ENCODE measurements at places on chromosomes 13 and 19. TPM values are rescaled to one million over a fixed set of nuclear protein-coding genes. Genes with fewer than 3 reads are reported as not detected.
A peak's percentile ranks its signal among the peaks of the same experiment; 100 is the strongest.

- no peak for DNase-seq
Observed at GRCh38 chr13:47114030-47114429, 217.2 kb upstream of the HTR2A start.

DNA sequence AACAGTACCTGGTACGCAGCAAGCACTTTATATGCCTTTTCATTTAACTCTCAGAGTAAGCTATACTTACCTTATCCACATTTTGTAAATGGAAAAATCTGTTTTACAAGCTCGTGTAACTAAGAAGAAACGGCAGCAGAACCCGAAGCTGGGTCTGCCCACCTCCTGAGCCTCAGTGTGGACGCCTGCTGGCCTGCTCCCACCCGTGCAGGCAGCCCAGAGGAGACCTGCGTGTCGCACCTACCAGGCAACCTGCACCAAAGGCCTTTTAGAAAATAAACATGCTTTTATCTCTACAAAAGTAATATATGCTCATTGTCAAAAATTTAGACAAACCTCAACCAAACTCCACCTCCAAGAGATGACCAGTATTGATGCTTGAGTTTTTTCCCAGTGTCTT, 62.7 kb downstream of the CRYL1 start:
- DNase-seq = no peak

DNA sequence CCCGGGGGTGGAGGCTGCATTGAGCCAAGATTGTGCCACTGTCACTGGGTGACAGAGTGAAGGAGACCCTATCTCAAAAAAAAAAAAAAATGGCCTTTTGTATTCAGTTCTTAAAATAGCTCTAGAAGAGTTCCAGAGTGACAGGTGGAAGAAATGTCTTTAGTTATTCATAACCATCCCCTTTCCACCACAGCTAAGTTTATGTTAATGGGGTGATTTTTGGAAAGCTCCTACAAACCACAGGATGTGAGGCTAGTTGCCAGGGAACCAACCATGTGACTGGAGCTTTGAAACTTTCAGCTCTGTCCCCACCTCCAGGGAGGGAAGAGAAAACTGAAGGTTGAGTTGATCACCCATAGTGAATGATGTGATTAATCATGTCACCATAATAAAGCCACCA, 6.9 kb downstream of the ZNF490 start:
- DNase-seq = no peak

- no peak for DNase-seq
Observed at GRCh38 chr13:78603240-78603957, at the start of gene POU4F1. POU4F1 (minus strand) TSS chr13:78603552; CDS start chr13:78603326, 226 bp downstream.

DNA sequence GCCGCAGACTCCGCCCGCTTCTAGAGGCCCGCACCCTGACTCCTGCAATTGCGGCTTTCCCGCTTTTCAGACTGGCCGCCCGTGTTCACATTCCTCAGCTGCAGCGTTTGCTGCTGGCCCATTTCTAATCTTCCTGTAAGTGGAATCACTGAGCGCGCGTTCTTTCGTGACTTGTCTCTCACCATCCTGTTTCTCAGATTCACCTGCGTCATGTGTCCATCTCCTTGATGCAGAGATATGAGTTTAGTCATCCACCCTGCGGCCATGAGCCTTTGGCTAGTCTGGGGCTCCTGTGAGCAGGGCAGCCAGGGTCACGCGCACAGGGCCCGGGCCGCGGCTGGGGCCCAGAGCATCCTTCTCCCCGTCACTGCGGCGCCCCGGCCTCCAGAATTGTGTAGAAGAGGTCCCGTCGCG, 110.0 kb downstream of the CRYL1 start:
- no peak for DNase-seq

- no peak for DNase-seq
Observed at GRCh38 chr13:92175330-92175729, 776.9 kb downstream of the GPC5 start.

DNA sequence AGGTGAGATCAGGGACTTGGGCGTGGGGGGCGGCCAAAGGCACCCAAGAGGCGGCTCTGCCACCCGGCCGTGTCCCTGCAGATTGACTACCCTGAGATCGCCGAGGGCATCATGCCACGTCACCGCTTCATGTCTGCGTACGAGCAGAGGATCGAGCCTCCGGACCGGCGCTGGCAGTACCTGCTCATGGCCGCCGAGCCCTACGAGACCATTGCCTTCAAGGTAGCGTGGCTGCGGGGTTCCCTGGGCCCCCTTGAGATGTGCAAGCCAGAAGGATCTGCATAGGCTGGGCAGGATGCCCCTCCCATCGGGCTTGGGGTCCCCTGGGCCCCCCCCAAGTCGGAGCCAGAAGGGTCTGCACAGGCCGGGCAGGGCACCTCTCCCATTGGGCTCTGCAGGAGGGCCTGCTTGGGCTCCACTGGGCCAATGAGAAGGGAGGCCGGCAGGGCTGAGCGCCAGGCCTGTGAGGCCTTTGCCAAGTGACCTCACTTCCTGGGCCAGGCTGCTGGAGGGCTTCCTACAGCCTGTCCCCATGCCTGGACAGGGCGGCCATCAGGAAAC, 2.2 kb upstream of the AMH start:
- DNase-seq = no peak

DNA sequence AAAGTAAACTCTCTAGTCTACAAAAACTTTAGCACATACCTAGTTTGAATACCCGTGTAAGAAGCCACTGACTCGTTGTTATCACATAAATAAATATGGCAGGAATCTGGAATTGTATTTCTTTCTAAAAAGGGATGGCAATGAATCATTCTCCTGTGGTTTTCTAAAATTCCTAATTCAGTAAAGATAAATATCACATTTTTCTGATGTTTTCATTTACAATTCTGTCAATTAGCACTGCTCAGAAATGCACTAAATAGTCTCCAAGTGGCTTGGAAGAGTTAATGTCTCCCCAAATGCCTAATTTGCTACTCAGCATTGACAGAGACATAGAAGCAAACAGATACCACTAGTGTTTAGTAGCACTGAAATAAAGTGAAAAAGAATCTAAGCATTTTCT, 547.7 kb upstream of the SLITRK1 start:
- DNase-seq = no peak

DNA sequence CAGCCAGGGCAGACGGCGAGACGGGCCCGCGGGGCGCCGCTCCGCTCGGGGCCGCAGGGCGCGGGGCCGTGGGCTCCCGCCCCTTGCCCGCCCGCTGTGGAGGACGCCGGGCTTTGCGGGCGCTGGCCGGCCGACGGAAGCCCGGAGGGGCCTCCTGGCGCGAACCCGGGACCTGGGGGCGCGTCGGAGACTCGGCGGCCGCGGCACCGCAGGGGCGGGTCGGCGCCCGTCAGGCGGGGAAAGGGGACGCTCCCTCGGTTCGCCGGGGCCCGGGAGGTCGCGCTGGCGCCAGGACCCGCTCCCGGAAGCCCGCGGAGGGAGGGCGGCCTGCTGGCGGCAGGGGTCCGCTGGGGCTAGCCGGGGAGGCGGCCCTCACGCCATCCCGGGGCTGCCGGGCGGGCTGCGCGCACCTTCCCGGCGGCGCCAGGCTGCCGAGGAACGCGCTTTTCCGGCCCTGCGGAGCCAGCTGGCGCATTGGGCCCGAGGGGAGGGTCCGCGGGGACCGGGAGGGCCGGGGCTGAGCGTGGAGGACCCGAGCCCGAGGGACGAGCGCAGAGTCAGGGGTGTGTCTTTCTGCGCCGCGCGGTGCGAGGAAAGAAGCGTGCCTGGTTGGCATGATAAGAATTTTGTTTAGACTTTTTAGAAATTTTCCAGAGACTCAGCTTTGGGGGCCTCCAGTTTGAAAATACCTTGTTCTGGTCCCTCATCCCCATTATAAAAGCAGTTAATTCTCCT, 511 bp downstream of the GARRE1 start:
- DNase-seq = peak; percentile 54

GRCh38 chr13:29957320-29957719, 106.9 kb upstream of the UBL3 start:
- no peak for DNase-seq

- no peak for DNase-seq
Observed at GRCh38 chr19:57786286-57786685, 16.8 kb downstream of the ZNF586 start.

GRCh38 chr19:51503896-51504295, 2.3 kb upstream of the SIGLEC12 start:
- no peak for DNase-seq

DNA sequence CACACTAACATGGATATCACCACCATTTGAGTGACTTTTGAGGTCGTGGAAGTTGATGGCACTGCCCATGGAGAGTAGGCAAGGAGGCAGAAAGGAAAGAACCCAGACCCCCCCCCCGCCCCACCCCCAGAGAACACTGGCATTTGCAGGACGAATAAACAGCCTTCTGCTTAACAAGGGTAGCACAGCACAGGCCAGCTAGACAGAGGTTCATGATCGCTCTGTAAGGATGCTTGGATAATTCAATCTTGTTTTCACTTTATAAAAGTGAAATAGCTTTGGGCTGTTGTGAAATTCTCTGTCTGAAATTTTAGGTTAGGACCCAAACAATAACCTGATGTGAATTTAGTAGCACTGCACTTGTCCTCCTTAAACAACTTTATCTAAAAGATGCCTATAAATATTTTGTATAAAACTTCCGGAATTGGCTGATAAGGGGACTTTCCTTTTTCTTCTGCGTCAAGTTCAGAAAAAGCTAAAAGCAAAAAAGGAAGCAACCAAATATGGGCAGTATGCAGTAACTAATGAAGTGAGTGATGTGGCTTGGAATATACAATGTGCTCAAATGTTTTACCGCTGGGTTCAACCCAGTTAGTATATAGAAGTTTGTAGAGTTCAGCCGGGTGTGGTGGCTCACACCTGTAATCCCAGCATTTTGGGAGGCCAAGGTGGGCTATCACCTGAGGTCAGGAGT, 163.7 kb downstream of the SHISA2 start:
- DNase-seq = no peak

DNA sequence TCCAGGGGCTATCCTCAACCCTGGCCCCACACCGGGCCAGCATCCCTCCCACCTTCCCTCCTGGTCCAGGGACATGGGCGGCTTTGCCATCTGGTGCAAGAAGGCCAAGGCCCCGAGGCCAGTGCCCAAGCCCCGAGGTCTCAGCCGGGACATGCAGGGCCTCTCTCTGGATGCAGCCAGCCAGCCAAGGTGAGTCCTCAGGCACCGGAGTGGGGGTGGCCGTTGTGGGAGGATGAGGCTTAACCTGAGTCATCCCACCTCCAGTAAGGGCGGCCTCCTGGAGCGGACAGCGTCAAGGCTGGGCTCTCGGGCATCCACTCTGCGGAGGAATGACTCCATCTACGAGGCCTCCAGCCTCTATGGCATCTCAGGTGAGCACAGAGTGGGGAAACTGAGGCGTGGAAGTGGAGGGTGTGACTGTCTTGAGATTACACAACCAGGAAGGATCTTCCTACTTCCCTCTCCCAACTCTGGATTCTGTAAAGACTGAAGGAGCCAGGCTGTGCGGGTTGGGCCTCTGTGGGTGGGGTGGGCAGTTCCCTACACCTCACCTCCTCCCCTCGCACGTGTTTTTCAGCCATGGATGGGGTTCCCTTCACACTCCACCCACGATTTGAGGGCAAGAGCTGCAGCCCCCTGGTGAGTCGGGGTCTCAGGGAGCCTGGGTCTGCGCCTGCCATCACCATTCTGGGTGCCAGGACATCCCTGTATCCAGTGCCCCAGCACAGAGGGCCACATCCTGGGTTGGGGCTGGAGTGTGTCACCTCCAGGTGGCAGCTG, 3.8 kb downstream of the MVB12A start:
- peak; percentile 78 for DNase-seq

DNA sequence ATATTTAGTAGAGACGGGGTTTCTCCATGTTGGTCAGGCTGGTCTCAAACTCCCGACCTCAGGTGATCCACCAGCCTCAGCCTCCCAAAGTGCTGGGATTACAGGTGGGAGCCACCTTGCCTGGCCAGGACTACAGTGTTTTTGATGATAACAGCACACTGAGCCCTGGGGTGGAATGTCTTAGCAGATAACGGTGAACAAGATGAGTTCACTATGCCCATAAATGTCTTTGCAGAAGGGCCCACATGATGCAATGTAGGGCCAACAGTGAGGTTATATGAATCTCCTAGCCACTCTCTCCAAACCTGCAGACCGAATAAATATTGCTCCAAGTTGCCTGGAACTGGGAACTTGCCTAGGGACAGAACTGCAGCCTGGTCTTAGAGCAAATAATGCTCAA, 235.1 kb downstream of the COG6 start:
- DNase-seq = no peak

- DNase-seq = no peak
Observed at GRCh38 chr13:49240017-49240416, 7.7 kb upstream of the CDADC1 start.

- no peak for DNase-seq
Observed at GRCh38 chr13:48000559-48001113, 437 bp downstream of the SUCLA2 start.

- DNase-seq = no peak
Observed at GRCh38 chr19:33649627-33650305, 28.0 kb downstream of the CHST8 start.

GRCh38 chr13:112900691-112901091, 68.3 kb upstream of the MCF2L start:
- peak; percentile 50 for DNase-seq

- DNase-seq = peak; percentile 44
Observed at GRCh38 chr19:47094557-47095475, 18.8 kb downstream of the ZC3H4 start.

DNA sequence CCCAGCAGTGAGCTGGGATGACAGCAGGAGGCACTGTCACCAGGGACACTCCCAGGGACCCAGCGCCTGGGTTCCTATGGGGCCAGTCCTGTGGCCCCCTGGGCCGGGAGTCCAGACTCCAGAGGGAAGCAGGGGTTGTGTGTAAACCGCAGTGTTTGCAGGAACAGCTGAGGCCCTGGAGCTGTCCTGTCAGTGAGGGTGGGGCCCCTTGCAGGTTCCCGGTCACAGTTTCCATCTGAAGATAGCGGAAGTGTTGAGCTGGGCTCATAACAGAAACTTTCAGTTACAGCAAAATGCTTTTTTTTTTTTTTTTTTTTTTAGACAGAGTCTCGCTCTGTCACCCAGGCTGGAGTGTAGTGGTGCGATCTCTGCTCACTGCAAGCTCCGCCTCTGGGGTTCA, 17.7 kb upstream of the CSNK1G2 start:
- no peak for DNase-seq

- no peak for DNase-seq
Observed at GRCh38 chr13:37418490-37418889, 180.1 kb downstream of the POSTN start.

- no peak for DNase-seq
Observed at GRCh38 chr13:59547950-59548349, 615.8 kb downstream of the DIAPH3 start.

GRCh38 chr19:40165362-40165937, 25.8 kb upstream of the MAP3K10 start:
- DNase-seq = no peak

GRCh38 chr19:32675720-32676185, at the start of gene RGS9BP:
RGS9BP (plus strand) TSS chr19:32675848; CDS start chr19:32676264, 416 bp downstream.
- DNase-seq = peak; percentile 57

GRCh38 chr13:33276570-33276969, 9.0 kb downstream of the STARD13 start:
- no peak for DNase-seq

- no peak for DNase-seq
Observed at GRCh38 chr13:91594061-91594460, 195.6 kb downstream of the GPC5 start.

GRCh38 chr19:50794876-50795663, 4.9 kb downstream of the ACP4 start:
- DNase-seq = no peak

Gene GPC6
- 9.7 TPM for total RNA-seq

Gene PRKD2
- total RNA-seq = 48.5 TPM

Gene PLVAP
- total RNA-seq = 21.9 TPM

Gene RNF17
- total RNA-seq = not detected

Gene ZNF581
- total RNA-seq = 14.5 TPM

Gene SBSN
- total RNA-seq = 0.20 TPM

Gene OR10H1
- not detected for total RNA-seq

Gene CLEC17A
- total RNA-seq = 0.16 TPM

Gene SIGLEC8
- 0.99 TPM for total RNA-seq

Gene TTYH1
- not detected for total RNA-seq

Gene CEACAM5
- 21.2 TPM for total RNA-seq

All from left lung (tissue), 14 donors.